ENCODE measurements at places on chromosomes 11 and 22.

DNA sequence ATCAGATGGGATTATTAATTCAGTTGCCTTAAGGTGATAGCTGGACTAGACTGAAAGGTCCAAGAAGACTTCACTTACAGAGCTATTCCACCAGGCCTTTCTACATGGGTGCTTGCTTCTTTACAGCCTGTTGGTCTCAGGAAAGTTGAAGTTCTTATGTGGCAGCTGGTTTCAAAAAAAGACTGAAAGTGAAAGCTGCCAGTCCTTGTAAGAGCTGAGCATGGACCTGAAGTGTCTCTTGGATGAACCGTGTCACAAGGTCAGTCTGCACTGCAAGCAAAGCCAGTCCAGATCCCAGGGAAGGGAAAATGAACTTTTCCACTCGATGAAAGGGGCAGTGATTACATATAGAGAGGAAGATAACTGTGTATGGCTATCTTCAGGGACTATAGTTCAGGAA is 201.5 kb upstream of the LUZP2 start:
- DNase-seq = no peak

- no peak for DNase-seq
These were observed 160.7 kb downstream of the METTL15 start for GRCh38 chr11:28268925-28269324.

DNA sequence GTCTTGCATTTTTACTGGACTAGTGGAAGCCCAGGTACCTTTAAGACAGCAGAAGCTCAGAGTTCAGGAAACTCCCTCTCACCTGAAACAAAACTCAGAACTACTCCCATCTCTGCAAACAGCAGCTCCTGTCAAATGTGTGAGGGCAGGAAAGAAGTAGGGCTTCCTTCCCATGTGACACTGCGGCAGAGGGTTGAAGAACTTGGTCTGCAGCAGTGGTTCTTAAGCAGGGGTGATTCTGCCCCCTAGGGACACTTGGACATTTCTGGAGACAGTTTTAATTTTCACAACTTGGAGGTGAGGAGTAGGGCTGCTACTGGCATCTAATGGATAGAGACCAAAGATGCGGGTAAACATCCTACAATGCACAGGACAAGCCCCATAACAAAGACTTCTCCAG is 63.4 kb downstream of the RCN1 start:
- DNase-seq = no peak

DNA sequence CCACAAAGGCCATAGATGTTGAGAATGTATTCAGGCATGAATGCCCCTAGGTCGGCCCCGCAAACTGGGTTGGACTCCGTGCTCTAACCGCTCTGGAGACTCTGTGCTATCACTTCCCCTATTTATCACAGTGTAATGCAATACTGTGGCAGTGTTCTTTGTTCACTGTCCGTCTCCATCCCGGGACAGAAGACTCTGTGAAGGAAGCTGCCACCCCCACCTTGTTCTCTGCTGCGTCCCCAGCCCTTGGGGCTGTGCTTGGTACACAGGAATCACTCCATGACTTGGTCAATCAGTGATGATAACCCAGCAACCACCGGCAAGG is 57.6 kb downstream of the TSPAN18 start:
- DNase-seq = no peak

DNA sequence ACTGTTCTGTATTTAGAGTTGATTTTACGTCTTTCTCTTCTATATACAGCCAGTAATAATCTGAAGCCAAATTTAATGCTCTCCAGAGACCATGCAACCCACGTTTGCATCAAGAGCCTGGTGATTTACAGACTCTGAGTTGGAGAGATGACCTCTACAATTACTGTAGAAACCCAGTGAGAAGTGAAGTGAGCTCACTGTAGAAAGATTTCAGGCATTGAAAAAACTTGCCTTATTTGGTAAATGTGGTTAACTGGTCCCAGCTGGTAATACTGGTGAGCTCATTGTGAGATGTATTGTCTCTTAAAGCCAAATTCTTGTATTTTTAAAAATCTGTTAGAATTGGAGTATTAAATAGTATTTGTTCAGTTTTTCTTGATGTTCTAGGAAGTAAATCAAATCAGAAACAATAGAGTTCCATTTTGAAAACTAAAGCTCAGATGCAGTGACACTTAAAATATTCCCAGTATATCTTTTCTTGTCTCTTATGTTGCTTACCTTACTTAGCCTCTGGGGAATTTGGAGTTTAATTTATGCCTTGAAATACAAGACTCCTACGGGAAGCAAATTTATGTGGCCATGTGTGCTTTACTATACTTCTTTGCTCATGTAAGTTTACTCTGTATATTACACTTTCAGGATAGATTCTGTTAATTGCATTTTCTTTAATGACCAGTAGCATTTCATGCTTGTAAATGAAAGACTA is 189.9 kb downstream of the ARHGAP42 start:
- DNase-seq = no peak

GRCh38 chr22:50211147-50211546 is 10.3 kb downstream of the SELENOO start:
- no peak for DNase-seq

- DNase-seq = no peak
These were observed 33.4 kb upstream of the PTPRJ start for GRCh38 chr11:47946682-47947559.

DNA sequence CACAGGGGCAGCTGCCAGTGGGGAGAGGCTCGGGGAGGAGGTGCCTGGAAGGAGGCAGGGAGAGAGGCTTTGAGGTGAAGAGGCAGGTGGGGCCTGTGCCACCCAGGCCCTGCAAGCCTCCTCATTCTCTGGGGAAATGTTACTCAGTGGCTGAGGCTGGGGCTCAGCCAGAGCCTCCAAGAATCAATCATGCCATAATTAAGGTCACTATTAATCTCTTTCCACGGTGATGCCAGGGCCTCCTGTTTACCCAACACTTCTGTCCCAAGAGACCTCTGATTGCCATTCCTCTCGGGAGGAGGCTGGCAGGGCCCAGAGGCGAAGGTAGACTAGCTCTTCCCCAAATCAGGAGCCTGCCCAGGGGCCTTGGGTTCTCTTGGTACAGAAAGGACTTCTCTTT is 38.4 kb downstream of the GDPD5 start:
- no peak for DNase-seq

All from stimulated activated CD4-positive, alpha-beta T cell treated with anti-CD3 and anti-CD28 coated beads, Interleukin-4, amount 100 ng/mL, for 48 hours (primary cell).